ENCODE measurements at places on chromosomes 3 and 15.

GRCh38 chr15:63860155-63860554 is 26.4 kb upstream of the HERC1 start:
- DNase-seq: no peak

- no peak for DNase-seq
Observed at GRCh38 chr3:7144697-7145308, 283.9 kb downstream of the GRM7 start.

DNA sequence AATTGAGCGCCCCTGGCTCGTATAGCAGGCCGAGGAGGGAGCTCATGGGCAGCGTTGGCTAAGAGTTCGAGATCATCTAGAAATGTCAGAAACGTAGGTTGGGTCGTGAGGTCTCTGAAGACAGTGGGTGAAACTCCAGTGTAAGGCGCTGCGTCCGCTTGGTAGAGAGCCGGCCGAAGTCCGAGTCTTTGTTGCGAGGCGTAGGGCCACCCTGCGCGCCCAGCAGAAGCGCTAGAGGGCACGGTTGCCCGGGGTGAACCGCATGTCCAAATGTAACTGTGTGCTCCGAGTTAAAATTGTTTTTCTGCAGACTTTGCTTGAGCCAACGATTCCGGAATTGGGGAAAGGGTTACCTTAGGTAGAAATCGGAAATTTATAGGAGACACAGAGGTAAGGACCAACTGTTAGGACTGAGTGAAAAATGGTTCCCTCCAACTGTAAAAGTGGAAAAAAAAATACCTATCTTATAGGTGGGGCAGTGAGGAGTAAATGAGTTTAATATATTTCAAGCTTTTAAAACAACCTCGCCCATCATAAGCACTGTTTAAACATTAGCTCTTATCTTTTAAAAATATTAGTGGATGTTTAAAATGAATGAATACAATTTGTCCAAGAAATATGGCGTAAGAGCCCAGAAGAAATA is 993 bp upstream of the SIAH2 start:
- DNase-seq: peak; percentile 63

- DNase-seq: no peak
Observed at GRCh38 chr15:42735382-42736165, 1.4 kb downstream of the CDAN1 start.

DNA sequence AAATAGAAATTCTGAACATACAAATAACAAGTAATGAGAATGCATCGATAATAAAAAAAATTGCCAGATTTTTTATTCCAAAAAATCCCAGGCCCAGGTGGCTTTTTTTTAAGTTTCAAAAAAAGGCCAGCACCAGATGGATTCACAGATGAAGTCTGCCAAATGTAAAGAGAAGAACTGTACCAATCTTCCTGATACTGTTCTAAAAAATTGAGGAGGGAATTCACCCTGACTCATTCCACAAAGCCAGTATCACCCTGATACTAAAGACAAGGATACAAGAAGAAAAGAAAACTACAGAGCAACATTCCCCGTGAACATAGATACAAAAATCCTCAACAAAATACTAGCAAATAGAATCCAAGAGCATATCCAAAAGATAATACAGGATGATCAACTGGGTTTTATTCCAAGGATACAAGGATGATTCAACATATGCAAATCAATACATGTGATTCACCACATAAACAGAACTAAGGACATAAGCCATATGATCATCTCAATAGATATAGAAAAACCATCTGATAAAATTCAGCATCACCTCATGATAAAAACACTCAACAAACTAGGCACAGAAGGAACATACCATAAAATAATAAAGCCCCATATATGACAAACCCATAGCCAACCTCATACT is 44.1 kb upstream of the XCR1 start:
- no peak for DNase-seq

DNA sequence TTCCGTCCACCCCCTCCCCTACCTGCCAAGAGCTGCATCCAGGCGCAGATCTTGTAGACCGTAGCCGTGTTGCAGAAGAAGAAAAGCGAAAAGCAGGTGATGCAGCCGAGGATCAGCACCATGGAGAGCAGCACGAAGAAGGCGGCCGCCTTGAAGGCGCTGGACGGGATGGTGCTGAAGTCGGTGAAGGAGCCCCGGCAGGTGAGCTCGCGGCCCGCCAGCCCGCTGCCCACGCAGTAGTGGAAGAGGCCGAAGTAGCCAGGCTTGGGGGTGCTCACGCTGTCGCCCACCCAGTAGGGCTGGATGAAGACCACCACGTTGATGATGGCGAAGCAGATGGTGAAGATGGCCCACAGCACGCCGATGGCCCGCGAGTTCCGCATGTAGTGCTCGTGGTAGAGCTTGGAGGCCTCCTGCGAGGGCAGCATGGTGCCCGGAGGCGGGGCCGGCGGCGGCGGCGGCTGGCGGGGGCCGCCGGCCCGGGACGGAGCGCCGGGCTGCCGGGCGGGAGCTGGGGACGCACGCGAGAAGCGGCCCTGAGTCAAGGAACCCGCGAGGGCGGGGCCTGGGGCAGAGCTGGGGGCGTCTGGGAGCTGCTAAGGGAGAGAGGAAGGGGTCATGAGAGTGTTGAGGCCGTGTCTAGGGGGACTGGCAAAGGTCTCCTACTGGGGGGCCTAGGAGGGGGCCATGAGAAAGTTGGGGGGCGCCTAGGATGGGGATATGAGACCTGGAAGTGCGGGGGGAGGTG is 1.2 kb downstream of the LHFPL4 start:
- no peak for DNase-seq

- DNase-seq: no peak
Observed at GRCh38 chr3:38724392-38724736, 74.9 kb upstream of the SCN5A start.

DNA sequence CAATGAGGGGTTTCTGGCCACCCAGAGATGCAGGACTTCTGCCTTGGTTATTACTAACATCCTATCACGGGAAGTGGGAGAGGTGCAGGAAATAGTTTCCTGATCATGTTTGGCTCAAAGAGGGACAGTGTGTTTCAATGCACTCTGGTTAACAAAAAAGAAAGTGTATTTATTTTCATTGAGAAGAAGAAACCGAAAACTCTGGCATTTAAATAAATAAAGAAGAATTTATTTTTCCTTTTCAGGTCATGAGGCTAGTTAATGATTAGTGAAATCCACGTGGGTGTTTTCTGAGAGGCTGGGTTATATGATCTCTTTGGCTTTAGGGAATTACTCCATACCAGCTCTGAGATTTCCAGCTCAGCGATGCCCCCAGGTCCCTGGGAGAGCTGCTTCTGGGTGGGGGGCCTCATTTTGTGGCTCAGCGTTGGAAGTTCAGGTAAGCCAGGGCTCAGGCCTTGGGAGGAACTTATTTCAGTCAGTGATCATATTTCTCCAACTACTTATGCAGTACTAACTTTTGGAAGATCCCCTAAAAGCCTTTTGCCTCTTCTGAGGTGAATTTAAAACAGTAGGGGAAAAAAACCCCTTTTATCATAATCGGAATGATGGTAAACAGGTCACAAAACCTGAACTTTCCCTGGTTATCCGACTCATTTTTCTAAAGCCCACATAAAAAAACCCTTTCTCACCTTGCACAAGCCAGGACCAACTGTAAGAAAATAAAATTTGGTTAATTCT is at the start of gene PLA1A:
PLA1A (plus strand) TSS at position 338 of the 741 bp plus-strand sequence; CDS start at position 367, 29 bp downstream.
- DNase-seq: no peak

- no peak for DNase-seq
Observed at GRCh38 chr3:126025862-126026261, 56.9 kb downstream of the ROPN1B start.

DNA sequence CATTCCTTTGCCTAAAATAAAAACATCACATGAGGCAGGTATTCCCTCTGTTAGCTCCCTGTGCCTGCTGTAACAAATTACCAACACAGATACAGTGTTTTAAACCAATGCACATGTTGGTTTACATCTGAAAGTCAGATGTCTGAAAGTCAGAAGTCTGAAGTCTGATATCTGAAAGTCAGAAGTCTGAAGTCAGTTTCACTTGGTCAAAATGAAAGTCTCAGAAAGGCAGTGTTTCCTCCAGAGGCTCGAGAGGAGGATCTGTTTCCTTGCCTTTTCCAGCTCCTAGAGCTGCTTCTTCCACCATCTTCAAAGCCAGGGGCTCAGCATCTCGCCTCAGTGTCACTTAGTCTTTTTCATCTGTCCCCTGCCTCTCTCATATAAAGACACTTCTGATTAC is 22.0 kb downstream of the SST start:
- no peak for DNase-seq

GRCh38 chr15:22902981-22903380 is 64.5 kb downstream of the NIPA2 start:
- DNase-seq: no peak

- DNase-seq: no peak
Observed at GRCh38 chr3:25156626-25157025, 271.4 kb upstream of the RARB start.

DNA sequence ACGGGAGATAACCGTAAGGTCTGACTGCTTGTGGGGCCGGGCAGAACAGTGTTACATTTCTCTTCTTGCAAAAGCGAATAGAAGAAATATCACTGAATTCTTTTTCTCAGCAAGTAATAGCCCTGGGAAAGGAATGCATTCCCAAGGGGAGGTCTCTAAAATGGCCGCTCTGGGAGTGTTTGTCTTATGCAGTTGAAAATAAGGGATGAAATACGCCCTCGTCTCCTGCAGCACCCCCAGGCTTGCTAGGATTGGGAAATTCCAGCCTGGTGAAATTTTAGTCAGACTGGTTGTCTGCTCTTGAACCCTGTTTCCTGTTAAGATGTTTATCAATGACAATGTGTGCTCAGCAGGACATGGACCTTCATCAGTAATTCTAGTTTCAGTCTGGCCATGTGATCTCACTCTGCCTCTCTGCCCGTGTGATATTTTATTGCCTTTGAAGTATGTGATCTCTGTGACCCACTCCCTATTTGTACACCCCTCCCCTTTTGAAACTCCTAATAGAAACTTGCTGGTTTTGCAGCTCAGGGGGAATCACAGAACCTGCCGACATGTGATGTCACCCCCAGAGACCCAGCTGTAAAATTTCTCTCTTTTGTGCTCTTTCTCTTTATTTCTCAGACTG is 715.6 kb downstream of the ROBO1 start:
- no peak for DNase-seq

DNA sequence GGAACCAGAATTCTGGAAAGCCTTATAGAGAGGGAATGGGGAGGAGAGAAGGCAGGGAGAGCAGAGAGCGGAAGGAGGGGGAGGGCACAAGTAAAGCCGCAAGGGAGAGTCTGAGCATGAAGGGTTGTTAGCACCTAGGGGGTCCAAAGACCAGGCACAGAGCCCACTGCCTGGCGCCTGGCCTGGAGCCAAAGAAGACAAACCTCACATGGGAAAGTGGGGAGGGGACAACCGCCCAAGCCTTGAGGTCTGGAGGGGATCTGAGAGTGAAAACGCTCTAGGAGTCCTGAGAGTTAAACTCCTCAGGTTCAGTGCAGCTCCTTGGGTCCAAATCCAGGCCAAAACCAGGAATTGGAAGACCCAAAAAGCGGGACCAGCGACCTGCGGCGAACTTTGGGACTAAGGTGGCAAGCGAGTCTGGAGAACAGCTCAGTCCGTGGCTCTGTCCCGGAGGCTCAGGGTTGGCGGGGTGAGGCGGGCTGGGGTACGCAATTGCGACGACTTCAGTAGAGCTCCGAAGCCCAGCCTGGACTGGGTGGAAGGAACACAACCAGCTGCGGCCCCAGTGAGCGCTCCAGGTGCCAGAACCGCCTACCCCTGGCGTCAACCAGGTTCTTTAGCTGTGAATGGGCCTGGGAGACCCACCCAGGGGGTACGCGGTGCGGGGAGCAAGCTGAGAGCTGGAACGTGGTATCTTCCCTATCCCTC is 807 bp upstream of the INAFM2 start:
- no peak for DNase-seq

GRCh38 chr3:147222291-147222690 is 184.1 kb downstream of the ZIC4 start:
- no peak for DNase-seq

DNA sequence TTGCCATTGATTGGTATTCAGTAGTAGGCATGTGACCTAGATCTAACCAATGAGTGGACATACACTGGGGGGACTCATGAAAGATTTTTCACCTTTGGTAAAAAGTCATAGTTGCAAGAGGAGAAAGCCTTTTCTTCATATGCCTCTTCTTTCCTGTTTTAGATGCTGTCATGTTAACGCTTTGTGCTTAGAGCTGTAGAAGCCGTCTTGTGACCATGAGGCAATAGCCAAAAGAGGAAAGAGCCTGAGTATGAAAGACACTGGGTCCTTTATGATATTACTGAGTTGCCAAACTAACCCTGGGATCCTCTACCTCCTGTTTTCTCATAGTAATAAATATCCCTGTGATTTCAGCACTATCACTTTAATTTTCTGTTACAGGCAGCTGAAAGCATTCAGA is 396.0 kb downstream of the FHIT start:
- no peak for DNase-seq

- DNase-seq: no peak
Observed at GRCh38 chr3:139674571-139675260, 3.1 kb downstream of the NMNAT3 start.

GRCh38 chr3:175307642-175308041 is 448.5 kb downstream of the NAALADL2 start:
- DNase-seq: no peak

DNA sequence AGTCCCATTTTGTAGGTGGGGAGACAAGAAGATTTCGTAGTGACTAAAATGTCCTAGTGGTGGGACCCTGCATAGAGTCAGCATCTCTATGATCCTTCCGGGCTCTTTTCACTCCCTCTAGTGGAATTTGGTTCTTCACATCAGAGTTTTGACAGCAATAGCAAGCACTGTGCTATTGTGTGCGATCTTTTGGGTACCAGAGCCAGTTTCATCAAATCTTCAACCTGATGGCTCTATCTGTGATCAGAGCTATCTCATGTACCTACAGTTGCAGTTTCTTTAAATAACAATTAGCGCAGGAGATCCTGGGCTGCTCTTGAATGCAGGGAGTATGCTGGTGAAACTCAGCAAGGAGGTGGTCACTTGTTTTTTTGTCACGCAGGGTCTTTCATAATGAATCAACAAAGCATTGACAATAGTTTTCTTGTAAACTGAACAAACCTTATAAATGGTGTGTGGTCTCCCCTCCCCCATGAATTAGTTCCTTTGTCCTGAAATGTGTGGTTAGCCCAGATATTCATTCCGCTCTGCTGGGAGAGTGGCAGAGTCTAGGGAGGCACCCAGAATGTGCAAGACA is 257.2 kb upstream of the SOX2 start:
- DNase-seq: no peak

GRCh38 chr3:25229586-25229985 is 198.5 kb upstream of the RARB start:
- no peak for DNase-seq

DNA sequence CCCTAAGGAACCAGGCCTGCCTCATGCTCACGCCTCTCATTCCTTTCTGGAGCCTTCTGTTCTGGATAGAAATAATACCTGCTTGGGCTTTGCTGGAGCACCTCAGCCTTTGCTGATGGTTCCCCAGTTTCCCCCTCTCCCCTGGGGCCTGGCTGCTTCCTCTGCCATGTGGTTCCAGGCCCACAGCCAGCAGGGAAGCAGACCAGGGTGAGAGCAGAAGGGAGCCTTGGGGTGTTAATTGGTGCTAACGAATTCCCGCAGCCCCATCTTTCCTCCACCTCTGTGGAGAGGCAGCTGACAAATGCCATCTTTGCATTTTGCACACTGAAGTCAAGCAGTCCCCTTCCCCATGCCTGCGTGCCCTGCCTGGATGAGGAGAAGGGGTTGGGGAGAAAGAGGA is 13.1 kb upstream of the CORO2B start:
- DNase-seq: no peak

Data from DMS 273 treated with DMSO at 0.1 percent for 48 hours (cell line).